Stimulated activated CD4-positive, alpha-beta T cell treated with anti-CD3 and anti-CD28 coated beads, Interleukin-12 subunit alpha, Interleukin-12 subunit beta, amount 100 ng/mL, for 24 hours (primary cell): ENCODE measurements at places on chromosomes 5 and 9.

DNA sequence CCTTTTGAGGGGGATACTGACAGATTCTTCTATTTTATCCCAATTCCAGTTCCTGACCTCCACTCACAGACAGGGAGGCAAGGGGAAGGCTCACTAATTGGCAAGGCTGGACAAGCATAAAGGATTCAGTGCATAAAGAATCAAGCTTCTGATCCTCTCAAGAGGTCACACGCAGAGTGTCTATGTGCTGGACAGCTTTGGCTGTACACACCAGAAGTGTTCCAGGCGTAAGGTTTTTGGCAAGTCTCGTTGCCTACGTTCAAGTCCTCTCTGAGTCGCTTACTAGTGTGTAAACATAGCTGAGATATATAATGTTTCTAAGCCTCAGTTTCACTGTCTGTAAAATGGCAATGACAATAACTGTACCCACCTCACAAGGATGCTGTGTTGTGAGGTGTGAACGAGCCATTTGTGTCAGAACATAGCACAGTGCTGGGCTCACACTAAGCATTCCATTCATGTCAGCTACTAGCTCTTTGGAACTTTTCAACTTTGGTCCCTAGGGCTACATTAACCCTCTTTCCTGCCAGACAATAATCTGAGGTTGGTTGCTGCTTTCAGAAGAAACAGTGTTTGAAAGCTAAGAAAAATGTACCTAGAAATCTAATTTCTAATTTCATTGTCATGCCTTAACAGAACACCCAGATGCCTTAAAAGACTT, 52.1 kb downstream of the PALM2AKAP2 start:
- DNase-seq: no peak

DNA sequence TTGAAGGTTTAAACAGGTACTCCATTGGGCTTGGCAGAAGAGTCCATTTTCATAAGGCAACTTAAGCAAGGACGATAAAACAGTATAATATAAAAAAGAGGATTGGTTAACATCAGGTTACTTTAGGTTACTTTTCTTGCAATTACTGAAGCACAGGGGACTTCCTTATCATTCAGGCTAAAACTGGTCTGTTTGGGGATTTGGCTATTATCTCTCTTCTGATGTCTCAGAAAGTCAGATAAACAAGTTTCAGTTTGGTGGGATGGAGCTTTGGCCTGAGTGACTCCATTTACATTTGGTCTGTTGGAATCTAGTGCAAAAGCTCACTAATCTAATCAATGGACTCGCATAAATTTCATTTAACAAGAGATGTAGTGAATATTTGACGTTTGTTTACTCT, 8.0 kb downstream of the GAPT start:
- DNase-seq: no peak

GRCh38 chr9:120307599-120307998, 272.4 kb downstream of the CDK5RAP2 start:
- no peak for DNase-seq

DNA sequence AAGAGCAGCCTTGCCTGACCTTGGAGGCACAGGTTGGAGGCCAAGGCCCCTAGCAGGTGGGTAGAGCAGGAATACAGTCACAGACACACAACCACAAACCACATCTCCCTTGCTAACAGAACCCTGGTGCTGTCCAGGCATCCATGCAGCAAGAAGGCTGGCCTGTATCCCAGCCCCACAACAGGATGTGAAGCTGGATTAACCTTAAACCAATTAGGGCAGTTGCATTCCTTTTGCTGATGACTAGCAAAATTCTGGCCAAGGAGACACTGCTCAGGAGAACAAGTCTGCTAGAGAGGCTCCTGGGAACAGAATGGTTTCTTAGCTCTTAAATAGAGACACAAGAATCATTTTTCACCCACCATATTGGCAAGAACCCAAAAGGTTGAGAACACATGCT, 97.8 kb downstream of the C5orf15 start:
- DNase-seq: no peak

DNA sequence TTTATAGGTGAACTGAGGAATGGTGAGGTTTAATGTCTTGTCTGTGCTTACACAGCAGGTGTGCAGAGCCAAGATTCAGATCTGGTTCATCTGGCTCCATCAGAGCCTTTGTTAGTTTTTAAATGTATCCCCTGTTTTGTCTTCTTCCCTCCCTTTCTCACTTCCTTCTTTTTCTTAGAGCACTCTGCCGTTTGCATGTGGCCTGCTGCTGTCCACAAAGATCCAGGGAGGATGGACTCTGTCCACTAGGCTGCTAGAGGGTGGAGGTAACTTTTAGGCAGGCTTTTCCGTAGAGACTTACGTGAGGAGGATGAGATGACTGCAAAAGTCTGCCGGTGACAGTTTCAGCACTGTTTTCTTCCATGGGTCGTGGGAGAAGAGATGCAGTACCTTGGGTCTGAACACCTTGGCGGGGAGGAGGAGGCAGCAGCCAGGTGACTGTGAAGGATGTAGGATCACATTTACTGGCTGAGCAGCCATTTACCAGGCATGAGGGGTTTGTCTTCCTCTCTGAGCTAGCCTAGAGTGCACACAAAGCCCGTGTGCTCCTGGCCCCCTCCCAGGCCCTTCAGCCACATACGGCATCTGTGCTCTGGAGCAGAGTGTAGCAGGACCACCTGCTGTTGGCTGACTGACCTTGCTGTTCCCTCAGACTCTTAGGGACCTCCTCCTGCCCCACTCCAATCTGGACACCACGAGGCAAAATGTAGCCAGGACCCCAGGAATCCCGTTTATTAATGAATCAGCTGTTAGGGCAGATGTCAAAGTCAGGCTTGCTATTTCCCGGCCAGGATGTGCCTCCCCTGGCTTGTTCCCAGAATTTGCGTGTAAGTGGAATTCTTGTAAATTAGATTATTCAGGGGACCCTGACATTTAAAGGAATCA, 1.8 kb downstream of the NTMT1 start:
- DNase-seq: no peak

- DNase-seq: no peak
Measured at GRCh38 chr9:108869092-108869725, 7.1 kb downstream of the ACTL7A start.

- DNase-seq: no peak
Measured at GRCh38 chr9:19379697-19380046, 364 bp downstream of the RPS6 start.

DNA sequence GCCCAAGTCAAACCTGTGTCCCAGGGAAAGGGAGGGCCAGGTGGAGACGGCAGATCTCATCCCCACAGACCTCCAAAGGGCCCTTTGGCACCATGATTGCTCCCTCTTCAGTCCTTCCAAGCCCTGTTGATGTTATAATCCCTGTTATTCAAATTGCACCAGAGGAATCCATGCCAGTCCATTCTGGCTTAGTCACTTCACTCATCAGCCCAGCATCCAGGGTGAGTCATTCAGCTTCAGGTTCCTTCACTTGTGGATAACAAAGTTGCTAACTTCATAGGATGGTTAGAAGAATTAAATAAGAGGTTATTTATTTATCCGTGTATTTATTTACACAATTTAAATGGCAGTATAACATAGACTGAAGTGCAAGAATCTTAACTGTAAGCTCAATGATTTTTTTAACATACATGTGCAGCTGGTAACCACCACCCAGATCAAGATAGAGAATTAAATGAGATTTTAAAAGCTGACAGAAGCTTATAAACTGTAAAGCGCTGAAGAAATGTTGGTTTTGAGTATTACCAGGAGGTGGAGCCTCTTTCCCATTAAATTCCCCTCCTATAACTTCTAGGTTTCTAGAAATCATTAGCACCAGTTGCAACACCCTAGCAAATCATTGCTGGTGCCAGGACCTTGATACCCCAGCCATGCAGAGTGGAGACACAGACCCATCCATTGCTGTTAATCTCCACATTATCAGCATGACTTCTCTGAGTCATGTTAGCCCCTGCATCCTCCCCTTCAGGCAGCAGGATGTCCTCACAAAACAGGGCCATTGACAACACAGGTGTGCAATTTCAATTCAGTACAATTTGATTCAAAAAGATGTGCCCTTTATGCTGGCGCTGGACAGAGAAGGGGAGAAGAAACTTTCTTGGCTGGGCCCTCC, 77.4 kb downstream of the SEC61B start:
- no peak for DNase-seq

DNA sequence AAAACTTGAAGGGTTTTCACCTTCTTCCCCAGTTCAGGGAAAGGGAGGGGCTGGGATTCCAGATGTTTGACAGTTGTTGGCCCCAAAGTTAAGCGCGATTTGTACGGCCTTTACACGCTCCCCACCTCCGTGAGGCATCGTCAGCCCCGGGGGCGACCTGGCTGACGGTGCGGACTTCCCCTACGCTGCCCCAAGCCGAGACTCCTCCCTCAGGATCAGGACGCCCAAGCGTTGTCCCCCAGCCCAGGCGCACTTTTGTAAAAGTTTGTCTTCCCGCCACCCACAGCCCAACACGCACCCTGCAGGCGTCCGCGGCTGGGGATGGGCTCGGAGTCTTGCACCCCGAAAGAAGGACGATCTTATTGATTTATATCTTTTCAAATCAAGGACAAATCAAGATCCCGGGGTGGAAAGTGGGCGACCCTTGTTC, 713 bp downstream of the MOB3B start:
- peak; percentile 26 for DNase-seq

DNA sequence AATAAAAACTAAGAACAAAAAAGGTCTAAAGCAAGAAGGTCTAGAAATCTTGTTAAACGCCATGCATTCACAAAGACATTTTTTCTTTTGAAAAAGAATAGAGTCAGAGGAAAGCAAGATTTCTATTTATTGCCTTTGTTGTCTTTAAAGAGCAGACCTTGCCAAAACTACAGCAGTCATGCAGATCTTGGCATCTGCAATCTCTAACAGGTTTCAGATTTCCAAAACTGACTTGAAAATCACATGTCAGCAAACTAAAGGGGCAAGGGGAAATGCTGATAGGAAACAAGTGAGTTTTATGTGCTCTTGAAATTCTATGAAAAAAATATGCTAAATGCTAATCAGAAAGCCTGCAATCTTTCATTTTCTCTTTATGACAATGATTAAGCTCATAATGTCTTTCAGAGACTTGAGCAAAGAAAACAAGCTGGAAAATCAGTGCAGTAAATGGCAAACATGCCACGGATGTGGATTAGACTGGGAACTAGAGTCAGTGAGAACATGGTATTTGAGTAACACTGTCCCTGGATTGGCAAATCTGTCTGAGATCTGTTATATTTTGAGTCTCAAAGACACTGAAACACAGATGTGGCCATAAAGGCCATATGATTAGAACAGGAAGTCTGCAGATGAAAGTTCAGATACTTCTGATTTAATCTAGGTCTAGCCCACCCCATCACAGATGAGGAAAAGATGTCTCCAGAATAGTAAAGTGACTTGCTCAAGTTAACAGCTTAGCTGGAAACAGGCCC, 361.4 kb upstream of the RPS23 start:
- DNase-seq: no peak

DNA sequence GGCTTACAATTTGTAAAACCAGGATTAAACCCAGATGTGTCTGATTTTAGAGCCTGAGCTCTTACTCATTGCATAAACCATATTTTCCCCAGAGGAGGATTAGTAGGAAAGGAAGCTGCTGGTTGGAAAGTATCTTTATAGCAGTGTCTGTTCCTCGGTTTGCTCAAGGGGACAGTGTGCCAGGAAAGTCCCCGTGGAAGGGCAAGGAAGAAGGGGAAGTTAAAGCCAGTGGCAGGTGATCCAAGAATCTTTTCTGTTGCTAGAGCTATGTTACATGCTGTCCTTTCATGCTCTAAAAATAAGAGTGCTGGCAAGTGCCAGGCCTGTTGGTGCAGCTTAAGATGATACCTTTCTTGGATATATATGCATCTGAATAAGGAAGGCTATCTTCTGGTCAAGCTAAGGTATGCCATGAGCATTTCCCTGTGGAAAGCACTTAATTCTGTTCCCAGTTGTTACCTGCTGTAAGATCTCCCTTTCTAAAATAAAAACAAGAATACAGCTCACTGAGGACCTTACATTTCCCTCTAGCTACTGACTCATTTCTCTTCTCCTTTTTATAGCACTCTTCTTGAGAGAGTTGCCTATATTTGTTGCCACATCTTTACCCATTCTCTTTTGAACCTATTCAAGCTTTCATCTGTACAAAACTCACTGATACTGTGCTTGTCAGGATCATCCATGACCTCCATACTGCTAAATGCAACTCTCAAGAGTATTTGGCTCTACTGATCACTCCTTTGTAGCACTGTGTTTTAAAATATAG, 8.0 kb downstream of the PDCD1LG2 start:
- no peak for DNase-seq
